ENCODE measurements at places on chromosomes 6 and 20. TPM values are rescaled to one million over a fixed set of nuclear protein-coding genes. Genes with fewer than 3 reads are reported as not detected.
A peak's percentile ranks its signal among the peaks of the same experiment; 100 is the strongest.

Gene IL17A
- polyA plus RNA-seq, result not detected

Gene TCP11
- polyA plus RNA-seq, result not detected

- H3K4me1 ChIP-seq, result peaks cover 34% of the 10 kb centered on the region
- H3K27me3 ChIP-seq, result no peaks in the 10 kb centered on the region
- H3K36me3 ChIP-seq, result peaks cover 2% of the 10 kb centered on the region
Measured at GRCh38 chr6:13248994-13249393, 79.3 kb downstream of the TBC1D7 start.

DNA sequence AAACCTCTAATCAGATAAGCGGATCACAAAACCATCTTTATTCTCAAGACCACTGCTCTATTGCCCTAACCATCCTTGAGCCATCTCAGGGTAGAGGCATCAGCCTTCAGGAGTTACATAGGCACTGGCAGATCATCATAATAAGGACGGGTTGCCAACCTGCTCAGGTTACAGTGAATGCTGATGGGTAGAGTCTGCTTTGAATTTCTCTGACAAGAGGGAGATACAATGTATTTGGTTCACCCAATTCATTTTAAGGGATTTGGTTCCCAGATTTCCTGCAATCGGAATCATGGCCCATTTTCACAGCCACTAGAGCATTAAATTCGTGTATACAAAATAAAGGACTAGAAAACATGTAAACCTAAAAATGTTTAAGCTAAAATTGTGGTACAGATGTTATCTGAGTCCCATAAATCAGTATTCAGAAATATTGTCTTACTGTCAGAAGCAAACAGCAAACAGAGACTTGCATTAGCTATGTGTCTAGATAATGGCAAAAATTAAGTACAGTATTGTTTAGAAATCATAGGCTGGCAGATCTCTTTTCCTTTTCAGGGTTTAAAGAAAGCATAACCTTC lies 41.9 kb upstream of the TMEM170B start:
- no peaks in the 10 kb centered on the region for H3K27me3 ChIP-seq
- H3K27ac ChIP-seq, result peak overlapping the region; percentile 78
- DNase-seq, result no peak
- peaks cover 13% of the 10 kb centered on the region for H3K4me1 ChIP-seq
- no peak overlapping the region for H3K4me3 ChIP-seq

DNA sequence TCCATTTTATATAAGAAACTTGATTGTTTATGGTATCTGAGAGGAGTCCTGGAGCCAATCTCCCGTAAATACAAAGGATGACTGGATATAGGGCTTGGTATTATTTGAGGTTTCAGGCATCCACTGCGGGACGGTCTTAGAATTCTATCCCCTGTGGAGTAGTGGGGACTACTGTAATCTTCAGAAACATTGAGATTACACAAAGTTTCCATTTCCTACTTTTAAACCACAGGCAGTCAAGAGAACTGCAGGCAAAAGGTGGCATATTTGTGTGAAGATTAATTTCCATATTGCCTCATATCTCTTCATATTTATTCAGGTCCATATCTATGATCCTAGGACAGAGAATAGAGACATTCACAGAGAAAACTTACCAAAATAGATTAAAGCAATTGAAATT lies 586.2 kb downstream of the PHF3 start:
- H3K27me3 ChIP-seq, result no peaks in the 10 kb centered on the region
- no peaks in the 10 kb centered on the region for H3K4me1 ChIP-seq
- no peak overlapping the region for H3K27ac ChIP-seq
- no peak overlapping the region for H3K4me3 ChIP-seq
- DNase-seq, result no peak

DNA sequence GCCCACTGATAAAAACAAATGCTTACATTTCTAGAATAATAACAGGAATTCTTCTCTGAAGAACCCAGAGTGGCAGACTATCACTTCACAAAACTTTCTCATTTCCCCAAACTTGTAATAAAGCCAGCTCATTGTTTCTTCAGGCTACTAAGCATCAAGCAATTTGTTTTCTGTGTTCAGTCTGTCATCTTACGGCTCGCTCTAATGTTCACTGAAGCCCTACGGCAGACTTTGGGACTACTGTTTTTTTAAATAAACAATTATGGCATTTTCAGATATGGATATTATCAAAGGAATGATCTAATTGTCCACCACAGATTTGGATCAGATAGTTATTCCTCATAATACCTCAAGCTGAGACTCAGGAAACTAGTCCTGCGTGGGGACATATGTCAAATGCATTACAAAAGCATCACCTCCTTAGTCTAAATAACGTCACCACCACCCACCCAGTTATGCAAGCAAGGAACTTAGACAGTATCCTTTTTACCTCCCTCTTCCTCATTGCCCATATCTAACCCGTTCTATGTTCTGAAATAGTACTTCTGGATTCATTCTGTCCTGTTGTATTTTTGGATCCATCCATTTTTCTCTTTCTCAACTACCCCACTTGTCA lies 415.1 kb downstream of the PLCB1 start:
- no peaks in the 10 kb centered on the region for H3K36me3 ChIP-seq
- H3K27ac ChIP-seq, result no peak overlapping the region
- no peaks in the 10 kb centered on the region for H3K27me3 ChIP-seq
- DNase-seq, result no peak
- H3K4me1 ChIP-seq, result no peaks in the 10 kb centered on the region

- no peak for DNase-seq
- H3K36me3 ChIP-seq, result no peaks in the 10 kb centered on the region
- H3K27me3 ChIP-seq, result no peaks in the 10 kb centered on the region
- no peak overlapping the region for H3K27ac ChIP-seq
- no peaks in the 10 kb centered on the region for H3K4me1 ChIP-seq
Measured at GRCh38 chr20:61682996-61683681, 382.5 kb downstream of the TAF4 start.

- H3K4me1 ChIP-seq, result no peaks in the 10 kb centered on the region
- H3K27me3 ChIP-seq, result no peaks in the 10 kb centered on the region
- no peaks in the 10 kb centered on the region for H3K36me3 ChIP-seq
Measured at GRCh38 chr20:12644461-12644860, 364.3 kb upstream of the SPTLC3 start.

- no peak overlapping the region for H3K4me3 ChIP-seq
- H3K36me3 ChIP-seq, result no peaks in the 10 kb centered on the region
- H3K27me3 ChIP-seq, result peaks cover 31% of the 10 kb centered on the region
Measured at GRCh38 chr20:24018796-24019195, 30.2 kb upstream of the GGTLC1 start.

GRCh38 chr6:65819152-65819551 lies 112.1 kb upstream of the EYS start:
- no peaks in the 10 kb centered on the region for H3K36me3 ChIP-seq
- no peak overlapping the region for H3K4me3 ChIP-seq
- no peak for DNase-seq
- no peaks in the 10 kb centered on the region for H3K27me3 ChIP-seq
- no peak overlapping the region for H3K27ac ChIP-seq

DNA sequence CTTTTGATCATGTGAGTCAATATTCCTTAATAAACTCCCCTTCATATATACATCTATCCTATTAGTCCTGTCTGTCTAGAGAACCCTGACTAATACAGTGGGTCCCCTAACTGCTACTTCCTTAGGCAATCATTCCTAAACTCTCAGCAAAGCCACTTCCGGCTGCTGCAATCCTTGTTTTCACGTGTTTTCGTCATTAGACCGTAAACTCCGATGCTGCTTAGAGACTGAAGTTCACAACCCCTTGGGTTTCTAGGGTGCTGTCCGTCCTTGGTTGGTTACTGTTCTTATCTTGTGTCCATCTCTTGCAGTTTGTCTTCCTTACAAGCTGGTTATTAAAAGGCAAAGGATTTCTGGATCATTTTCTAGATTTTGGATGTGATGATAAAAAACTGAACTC lies 106.4 kb downstream of the GMPR start:
- no peak for DNase-seq
- no peak overlapping the region for H3K27ac ChIP-seq
- H3K4me3 ChIP-seq, result no peak overlapping the region
- no peaks in the 10 kb centered on the region for H3K27me3 ChIP-seq
- H3K36me3 ChIP-seq, result no peaks in the 10 kb centered on the region
- no peaks in the 10 kb centered on the region for H3K4me1 ChIP-seq

DNA sequence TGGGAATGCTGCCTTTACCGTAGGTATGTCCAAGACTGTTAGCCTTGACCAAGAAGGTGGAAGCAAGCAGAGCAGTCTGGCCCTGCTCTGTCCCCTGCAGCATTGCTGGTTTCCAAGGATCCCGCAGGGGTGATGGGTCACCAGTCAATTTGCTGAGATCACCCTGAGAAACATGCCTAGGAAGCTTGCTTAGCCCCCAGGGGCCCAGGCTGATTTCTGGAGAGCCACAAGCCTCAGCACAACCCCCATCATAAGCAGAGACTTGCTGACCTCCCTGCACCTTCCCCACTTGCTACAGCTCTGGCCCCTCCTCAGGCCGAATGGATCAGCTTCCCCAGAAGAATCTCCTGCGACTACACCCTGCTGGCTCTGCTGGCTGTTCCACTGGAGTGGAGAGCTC lies 21.5 kb downstream of the ARHGAP40 start:
- no peak overlapping the region for H3K27ac ChIP-seq
- H3K27me3 ChIP-seq, result peaks cover 19% of the 10 kb centered on the region
- DNase-seq, result no peak
- H3K36me3 ChIP-seq, result no peaks in the 10 kb centered on the region
- H3K4me3 ChIP-seq, result no peak overlapping the region

DNA sequence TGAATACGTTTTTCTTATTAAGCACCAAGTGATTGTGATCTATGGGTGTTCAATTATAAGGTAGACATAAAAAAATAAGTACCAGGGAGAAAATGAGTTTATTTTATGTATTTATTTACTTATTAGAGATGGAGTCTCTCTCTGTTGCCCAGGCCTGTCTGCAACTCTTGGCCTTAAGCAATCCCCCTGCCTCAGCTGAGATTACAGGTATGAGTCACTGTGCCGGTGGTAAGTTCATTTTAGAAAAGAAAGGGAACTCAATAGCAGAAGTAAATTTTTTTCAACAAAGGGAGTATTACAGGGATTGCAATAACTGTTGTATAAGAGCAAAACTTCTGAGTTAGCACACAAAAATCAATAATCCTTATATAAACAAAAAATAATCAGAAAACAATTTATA lies 98.7 kb upstream of the FUT9 start:
- H3K4me1 ChIP-seq, result no peaks in the 10 kb centered on the region
- no peak overlapping the region for H3K4me3 ChIP-seq
- no peak overlapping the region for H3K27ac ChIP-seq

DNA sequence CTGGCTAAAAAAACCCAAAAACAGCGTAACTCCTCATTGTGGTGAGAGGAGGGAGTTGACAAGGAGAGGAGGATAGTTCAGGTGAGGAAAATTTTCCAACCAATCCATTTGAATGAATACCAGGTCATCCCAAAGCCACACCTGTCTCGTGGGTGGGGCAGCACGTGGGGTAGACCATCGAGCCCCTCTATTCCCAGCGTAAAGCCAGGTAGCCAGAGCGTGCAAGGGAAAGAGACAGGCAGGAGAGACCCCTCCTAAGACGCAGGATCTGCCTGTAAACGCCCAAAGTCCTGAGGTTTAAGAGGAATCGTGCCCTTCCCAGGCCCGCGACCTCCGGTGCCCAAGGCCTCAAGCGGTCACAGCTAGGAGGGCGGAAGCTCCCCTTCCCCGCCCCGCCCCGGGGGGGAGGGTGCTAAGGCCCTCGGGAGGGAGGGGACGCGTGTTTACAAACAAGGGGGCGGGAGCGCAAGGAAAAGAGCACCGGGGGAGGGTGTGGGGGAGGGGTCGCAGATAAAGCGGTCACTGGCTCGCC lies 712 bp downstream of the RXRB start:
- peaks cover 76% of the 10 kb centered on the region for H3K4me1 ChIP-seq
- DNase-seq, result no peak
- no peaks in the 10 kb centered on the region for H3K27me3 ChIP-seq

- H3K27me3 ChIP-seq, result peaks cover 7% of the 10 kb centered on the region
- H3K4me1 ChIP-seq, result peaks cover 36% of the 10 kb centered on the region
- DNase-seq, result no peak
- peak overlapping the region; percentile 100 for H3K4me3 ChIP-seq
- peak overlapping the region; percentile 100 for H3K27ac ChIP-seq
Measured at GRCh38 chr6:144215402-144215931, 65.2 kb downstream of the STX11 start.

DNA sequence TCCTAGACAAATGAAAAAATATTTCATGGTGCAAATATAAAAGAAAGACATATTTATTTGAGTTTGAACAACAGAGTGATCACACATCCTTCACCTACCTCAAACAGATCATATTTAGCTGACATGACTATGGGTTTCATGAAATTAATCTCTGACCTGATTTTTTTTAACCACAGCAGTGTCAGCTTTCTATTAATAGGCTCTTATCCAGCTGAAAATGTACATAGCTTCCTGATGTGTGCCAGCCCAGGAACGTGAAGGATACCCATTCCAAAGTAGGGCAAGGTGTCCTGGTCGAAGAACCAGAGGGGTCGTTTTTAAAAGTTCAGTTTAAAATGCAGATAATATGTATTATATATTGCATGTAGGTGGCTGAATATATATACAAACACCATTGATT lies 19.8 kb downstream of the TRDN start:
- H3K4me3 ChIP-seq, result no peak overlapping the region
- no peak overlapping the region for H3K27ac ChIP-seq
- DNase-seq, result no peak
- no peaks in the 10 kb centered on the region for H3K4me1 ChIP-seq

GRCh38 chr20:9149087-9149486 lies 80.2 kb downstream of the PLCB4 start:
- no peak overlapping the region for H3K27ac ChIP-seq
- H3K27me3 ChIP-seq, result no peaks in the 10 kb centered on the region
- no peak overlapping the region for H3K4me3 ChIP-seq
- no peak for DNase-seq
- H3K4me1 ChIP-seq, result no peaks in the 10 kb centered on the region

DNA sequence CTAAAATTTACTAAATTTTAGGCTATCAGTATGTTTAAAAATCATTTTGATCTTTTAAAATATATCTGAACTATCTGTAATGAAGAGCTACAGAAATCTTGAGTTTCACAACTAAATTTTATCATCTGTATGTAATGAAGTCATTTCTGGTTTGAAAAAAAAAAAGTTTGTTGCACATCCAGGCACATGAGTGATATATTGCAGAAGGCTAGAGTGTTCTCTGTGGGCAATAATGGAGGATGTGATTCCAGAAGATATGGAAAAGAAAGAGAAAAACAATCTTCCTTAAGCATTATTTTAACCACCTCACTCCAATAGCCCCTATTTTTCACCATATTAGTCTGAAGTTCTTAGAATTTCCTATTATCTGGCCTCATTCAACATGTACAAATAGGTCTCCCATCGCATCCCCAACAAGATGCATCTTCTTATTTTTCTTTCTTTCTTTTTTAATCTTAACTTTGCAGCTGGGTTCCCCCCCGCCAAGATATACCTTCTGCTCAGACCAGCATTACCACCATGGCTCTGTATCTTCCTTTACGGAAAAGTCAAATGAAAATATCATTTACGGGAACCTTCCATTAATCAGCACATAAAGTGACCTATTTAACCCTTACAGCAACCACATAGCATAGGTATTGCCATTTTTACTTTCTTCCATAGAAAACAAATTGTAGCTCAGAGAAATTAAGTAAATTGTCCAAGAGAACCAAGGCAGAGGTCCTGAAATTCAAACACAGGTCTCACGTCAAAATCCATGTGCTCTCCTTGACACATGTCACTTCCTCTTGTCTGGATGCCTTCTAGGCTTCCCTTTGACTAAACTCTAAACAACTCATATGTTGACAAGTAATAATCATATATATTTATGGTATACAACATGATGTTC lies 116.9 kb downstream of the KIF13A start:
- DNase-seq, result no peak
- H3K27me3 ChIP-seq, result no peaks in the 10 kb centered on the region
- peaks cover 6% of the 10 kb centered on the region for H3K4me1 ChIP-seq
- H3K36me3 ChIP-seq, result no peaks in the 10 kb centered on the region
- no peak overlapping the region for H3K4me3 ChIP-seq
